ENCODE measurements at places on chromosomes 6 and 20.

DNA sequence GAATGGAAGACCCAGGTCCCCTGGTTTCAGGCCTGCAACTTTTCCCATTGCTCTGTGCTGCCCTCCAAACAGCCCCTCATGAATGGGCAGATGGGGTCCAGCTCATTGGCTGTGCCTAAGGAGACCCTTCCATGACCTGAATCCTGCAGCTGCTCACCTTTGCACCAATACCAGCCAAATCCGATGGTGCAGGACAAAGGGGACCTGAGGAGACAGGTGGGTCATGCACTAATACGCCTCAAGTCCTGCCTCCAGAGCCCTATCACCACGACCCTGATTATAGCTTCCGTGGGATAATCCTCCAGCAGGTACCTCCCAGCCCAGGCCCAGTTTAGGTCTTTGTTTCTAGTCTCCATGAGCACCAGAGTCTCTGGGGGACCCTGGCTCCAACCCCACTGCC is 16.8 kb downstream of the TREM1 start:
- no peak for DNase-seq

- DNase-seq, result no peak
Measured at GRCh38 chr6:11974089-11974488, 38.0 kb upstream of the HIVEP1 start.

DNA sequence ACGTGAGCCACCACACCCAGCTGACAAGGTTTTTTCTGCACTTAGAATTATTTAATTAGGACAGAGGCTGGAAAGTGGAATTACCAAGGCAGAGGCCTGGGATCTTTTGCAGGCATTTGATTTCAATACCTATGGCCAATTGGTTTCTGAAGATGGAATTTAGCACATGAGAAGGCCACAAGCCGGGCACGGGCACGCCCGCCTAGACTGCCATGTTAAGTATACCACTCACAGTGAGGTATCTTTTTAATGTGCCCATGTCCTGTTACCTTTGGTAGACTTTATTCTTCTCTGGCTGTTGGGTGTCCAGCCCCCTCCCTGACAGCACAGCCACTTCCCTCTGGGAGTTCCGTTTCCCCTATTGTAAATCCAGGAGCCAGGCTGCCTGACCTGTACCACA is 18.0 kb upstream of the TAF8 start:
- DNase-seq, result no peak

DNA sequence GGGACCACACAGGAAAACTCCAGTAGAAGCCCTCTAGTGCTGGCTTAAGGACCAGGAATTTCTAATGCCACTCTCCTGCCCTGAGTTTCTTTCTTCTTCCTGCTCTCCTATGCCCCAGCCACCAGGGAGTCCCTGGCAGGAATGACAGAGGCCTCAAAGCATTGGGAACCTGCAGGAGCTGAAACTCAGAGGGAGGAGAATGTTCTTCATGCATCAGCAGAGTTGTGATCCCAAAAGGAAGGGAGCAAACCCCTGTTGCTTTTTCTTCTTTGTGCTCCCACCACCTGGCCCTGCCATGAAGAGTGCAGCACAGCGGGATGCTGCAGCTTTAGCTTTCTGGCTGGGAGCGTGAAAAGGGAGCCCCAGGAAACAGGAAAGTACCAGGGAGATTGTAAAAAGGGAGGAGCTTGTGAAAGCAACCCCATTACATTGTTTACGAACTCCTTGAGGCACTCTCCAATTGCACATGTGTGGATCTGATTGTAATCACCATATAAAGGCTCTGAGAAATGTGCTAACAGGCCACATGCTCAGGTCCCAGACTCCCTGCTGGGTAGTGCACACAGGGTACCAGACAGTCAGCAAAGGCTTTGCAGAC is 34.7 kb upstream of the FKBP1A start:
- DNase-seq, result no peak

- DNase-seq, result no peak
Measured at GRCh38 chr6:99521633-99522151, 6.5 kb upstream of the USP45 start.

- DNase-seq, result no peak
Measured at GRCh38 chr20:44362466-44362940, 7.0 kb downstream of the HNF4A start.

GRCh38 chr6:32081168-32081990 is 27.8 kb downstream of the TNXB start:
- DNase-seq, result no peak

GRCh38 chr6:139643986-139644385 is 269.5 kb upstream of the CITED2 start:
- no peak for DNase-seq

DNA sequence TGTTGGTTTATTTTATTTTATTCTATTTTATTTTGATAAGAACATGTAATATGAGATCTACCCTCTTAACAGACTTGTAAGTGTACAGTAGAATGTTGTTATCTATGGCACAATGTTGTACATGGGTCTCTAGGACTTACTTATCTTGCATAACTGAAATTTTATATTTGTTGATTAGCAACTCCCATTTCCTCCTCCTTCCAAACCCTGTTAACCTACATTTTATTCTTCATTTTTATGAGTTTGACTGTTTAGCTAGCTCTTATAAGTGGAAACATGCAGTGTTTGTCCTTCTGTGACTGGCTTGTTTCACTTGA is 37.9 kb upstream of the BCAS1 start:
- no peak for DNase-seq

GRCh38 chr20:38165966-38166702 is 1.1 kb upstream of the TGM2 start:
- no peak for DNase-seq

GRCh38 chr6:109879521-109879920 is 98.6 kb upstream of the GPR6 start:
- no peak for DNase-seq

DNA sequence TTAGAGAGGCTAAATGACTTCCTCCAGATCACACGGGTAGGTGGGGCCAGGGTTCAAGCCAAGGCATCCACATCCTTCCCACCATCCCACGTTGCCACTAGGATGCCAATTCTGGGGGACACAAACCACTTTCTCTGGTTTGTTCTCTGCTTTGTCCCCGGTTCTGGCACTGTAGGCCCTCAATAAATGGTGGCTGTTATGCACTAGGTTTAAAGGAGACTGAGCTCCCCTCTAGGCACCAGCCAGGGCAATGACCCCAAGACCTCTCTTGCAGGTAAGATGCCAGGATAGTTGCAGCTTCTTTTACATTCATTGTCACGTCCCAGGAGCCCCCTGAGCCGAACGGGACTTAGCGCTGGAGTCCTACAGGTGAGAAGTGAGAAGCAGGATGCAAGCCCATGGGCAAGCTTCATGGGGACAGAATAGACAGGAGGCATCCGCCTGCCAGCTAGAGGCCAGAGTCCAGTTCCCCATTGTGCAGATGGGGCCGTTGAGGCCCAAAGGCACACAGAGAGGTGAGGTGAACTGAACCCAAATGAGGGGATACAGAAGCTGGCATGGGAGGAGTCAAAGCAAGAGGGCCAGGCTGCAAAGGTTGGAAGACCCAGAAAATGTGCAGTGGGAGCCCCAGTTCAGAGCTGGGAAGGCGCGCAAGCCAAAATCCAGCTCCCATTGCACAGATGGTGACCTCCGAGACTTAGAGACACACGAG is 677 bp downstream of the PXMP4 start:
- no peak for DNase-seq

DNA sequence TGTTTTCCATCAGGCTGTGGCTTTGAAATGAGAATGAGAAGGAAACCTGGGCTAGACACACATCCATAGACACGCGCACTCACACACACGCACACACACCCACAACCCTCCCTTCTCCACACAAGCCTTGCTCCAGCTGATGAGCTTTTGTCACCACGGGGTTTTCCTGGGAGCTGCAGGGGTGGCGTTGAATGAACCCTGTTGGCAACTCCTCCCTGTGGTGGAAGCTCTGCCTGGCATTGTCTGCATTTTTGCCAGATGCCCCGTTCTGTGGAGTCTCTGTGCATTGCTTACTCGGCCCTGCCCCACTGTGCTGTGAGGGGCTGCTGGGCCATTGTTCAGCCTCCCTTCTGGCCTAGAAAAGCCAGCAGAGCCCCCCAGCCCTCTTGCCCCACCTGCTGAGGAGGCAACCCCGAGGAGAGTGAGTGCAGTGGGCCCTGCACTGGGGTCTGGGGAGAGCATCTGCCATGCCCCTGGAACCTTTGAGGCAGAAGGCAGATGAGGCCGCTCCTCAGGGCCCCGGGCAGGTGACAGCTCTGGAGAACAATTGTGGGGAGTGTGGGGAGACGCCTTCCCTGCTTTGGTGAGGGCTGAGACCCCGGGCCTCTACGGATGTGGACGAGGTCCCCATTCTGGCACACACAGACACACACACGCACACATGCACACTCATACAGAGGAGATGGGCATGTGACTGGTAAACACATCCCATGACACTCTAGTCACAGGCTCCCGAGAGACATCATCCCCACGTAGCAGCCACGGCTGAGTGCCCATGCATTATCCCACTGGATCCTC is 9.9 kb downstream of the ADIG start:
- DNase-seq, result no peak

- no peak for DNase-seq
Measured at GRCh38 chr20:63735859-63736718, at the start of gene LIME1. Gene LIME1, plus strand, starts transcription at chr20:63736664. Its CDS starts 886 bp downstream, at chr20:63737550.

GRCh38 chr6:112951829-112952228 is 604.7 kb downstream of the RFPL4B start:
- no peak for DNase-seq

DNA sequence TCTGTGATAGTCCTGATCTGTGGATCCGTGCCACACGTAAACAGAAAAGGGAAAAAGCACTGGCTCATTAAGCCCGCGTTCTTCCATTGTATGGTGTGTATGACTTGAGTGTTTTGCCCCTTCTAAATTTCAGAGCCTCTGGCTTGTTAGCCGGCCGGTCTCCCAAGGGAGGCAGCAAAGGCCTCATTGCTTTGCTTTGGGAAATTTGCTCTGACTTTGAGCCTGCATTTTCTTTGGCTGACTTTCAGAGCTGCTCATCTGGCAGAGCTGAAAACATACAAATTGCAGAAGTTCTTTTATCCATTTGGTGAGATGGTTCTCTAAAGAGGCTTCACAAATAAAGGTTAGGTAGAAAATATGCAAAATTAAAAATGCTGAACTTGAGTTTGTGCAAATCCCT is 123.0 kb downstream of the UTRN start:
- DNase-seq, result no peak

DNA sequence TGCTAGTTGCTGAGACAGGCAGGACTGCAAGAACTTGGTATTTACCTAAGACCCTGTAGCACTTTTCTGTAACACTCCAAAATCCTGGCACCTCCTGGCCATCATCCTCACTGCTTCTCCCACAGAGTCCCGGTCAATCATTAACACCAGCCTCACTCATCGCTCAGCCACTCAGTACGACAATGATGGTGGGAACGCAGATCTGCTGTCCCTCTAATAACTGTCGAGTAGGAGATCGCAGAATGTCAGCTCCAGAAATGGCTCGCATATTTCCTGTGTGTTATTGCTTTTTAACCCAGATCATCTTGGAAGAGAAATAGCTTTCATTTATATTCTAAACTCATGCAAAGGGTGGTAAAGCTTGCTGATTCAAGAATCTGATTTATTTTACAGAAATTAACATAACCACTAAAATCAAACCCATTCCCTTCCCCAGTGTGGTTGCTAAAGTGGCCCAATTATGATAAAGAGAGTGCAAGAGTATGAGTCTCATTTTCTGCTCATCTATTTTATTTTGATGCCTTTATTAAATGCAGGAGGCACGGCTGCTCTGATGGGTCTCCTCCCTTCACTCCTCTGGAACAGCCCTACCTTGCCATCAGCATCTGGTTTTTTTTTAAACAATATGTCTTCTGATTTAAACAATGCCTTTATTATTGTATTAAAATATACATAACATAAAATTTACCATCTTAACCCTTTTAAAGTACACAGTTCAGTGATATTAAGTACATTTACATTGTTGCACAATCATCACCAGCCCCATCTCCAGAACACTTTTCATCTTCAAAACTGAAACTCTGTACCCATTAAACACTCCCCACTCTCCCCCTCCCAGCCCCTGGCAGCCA is 28.3 kb upstream of the GGTLC1 start:
- no peak for DNase-seq

DNA sequence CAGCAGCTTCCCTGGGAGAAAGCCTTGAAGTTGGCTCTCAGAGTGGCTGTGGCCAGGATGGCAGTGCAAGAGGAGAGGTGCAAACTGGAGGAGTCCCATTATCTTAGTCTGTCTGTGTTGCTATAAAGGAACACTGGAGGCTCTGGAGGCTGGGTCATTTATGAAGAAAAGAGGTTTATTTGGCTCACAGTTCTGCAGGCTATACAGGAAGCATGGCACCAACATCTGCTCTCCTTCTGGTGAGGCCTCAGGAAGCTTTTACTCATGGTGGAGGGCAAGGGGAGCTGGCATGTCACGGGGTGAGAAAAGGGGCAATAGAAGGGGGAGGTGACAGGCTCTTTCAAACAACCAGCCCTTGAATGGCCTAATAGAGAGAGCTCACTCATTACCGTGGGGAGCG is 47.1 kb downstream of the PSMG4 start:
- DNase-seq, result no peak

DNA sequence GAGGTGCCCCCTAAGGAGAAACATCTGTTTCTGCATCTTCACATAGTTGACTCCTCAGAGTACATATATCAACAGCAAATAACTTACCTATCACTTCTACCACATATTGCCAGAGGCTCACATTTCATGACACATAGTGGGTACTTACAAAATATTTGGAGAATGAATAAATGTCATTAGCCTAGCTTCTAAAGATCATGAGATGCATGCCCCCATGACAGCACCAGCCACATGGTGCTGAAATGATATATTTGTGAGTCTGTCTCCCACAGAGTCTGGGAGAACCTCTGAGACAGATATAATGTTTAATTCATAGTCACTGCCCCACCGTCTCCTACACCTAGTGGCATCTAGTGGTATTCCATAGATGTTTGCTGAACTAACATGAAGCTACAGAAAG is 555.6 kb downstream of the KIF16B start:
- no peak for DNase-seq

DNA sequence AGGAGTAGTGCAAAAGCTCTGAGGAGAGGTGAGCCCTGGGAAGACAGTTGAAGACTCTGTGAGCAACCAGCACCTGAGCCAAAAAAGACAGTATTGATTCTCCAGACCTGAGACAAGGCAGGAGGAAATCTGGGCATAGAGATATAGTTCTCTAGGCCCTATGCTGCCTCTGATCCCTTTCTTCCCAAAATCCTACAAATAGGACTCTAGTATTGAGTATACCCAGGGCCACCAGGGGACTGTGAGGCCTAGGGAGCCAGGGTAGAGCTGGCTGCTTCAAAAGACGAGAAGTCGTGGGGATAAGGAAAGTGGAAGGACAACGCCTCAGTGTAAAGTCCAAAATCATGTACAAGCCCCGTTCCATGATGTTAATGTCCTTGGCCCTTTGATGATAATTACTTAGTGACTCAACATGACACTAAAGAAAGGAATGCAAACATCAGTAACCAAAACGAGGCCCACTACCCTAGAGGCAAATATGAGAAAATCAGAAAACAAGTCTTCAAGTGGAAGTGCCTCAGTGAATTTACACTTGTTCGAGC is 197.3 kb upstream of the PROKR2 start:
- no peak for DNase-seq

GRCh38 chr6:96611342-96611991 is 48.5 kb downstream of the FHL5 start:
- DNase-seq, result no peak
